ENCODE measurements at places on chromosomes 4 and X.

DNA sequence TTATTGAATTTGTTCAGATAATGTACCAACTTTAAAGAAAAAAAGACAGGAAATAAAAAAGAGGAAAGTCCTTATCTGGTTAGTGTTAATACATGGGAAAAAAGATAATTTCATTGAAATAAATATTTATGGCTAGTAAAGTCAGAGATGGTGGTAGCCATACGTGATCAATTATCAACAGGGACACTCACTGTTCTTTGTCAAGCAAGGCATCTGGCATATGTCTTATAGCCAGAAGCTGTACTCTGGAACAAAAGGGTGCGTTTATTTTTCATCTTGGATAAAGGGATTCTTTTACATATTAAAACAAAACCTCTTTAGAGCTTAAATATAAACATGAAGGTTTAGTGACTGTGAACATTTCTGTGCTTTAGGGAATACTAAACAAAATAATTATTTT is 26.7 kb downstream of the HDX start:
- no peak for DNase-seq

GRCh38 chr4:28479666-28480065 is 1619.0 kb downstream of the STIM2 start:
- DNase-seq = no peak

DNA sequence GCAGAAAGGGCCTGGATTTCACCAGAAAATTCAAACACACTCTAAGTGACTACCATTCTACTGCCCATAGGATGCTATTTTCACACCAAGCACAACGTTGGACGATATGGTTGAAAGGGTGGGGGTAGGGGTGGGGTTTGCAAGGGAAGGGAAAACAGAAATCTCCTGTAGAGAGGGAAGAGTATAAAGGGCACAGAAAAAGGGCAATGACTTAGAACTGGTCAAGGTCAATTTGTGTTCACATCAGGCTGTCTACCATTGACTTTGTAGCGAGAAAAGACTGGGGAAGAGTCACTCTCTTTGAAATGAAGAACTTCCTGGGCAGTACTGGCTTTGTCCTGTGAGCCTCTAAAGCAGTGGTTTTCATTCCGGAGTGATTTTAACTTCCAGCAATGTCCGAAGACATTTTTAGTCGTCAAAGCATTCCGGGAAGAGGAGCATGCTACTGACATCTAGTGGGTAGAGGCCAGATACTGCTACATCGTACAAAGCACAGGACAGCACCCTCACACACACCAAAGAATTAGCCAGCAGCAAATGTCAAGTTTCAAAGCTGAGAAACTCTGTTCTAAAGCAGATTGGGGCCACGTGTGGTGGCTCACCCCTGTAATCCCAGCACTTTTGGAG is 48.4 kb upstream of the SLC7A3 start:
- no peak for DNase-seq

DNA sequence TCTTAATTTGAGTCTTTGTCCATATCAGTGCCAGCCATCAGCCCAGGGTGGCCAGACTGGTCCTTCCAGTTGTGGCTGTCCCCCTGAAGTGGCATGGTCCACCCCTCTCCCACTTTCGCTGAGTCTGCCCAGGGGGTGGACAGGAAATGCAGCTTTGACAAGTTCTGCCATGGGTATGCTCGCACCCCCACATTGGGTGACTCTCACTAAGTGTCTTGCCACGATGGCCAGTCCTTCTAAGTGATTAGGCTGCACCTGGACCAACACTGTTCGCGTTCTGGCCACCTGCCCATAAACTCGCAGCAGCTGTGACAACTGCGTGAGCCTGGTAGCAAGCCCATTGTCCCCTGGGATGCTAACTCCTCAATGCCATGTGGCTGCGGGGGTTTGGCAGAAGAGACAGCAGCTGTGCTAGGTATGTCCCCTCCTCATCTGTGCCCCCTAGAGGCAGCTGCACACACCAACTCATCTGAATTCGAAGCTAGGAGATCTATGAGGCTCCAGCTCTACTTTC is 10.0 kb upstream of the LNX1 start:
- DNase-seq = no peak

DNA sequence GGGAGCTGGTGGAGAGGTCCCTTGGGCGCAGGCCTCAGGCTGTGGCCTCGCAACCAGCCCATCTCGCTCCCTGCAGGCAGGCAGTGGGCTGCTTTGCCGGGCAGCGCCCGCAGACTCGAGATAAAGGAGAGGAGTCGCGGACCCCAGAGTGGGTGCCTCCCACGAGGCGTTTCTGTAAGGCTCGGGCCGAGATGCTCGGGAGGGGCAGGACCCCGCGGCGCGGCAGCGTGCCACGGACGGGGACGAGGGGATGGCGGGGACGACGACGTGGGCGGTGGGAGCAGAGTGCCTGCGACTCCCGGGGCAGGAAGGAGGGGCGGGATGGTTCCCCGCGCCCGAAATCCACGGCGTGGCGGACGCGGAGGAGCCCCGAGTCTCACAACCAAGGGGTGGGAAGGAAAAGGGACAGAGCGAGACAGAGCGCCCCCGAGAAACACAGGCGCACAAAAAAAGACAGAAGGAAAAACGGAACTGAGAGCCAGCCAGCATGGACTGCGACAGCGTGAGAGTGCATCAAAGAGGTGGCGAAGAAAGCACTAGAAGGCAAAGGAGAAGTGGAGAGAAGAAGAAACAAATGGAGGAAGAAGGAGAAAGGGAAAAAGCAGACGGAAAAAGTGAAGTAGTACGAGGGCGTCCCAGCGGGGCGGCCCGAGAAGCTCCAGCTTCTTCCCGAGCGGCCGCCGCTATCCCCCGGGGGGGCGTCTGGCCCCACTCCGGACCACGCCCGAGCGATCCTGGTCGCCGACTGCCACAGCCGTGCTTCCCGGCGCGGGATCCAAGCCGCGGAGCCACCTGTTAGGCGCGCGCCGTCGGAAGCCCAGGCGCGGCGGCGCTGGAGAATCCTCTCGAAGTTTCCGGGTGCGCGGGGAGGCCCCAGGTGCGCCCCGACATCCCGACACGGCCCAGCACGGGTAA is 1.5 kb downstream of the BEND4 start:
- no peak for DNase-seq

- no peak for DNase-seq
Observed at GRCh38 chrX:13694983-13695382, 6.1 kb downstream of the RAB9A start.

DNA sequence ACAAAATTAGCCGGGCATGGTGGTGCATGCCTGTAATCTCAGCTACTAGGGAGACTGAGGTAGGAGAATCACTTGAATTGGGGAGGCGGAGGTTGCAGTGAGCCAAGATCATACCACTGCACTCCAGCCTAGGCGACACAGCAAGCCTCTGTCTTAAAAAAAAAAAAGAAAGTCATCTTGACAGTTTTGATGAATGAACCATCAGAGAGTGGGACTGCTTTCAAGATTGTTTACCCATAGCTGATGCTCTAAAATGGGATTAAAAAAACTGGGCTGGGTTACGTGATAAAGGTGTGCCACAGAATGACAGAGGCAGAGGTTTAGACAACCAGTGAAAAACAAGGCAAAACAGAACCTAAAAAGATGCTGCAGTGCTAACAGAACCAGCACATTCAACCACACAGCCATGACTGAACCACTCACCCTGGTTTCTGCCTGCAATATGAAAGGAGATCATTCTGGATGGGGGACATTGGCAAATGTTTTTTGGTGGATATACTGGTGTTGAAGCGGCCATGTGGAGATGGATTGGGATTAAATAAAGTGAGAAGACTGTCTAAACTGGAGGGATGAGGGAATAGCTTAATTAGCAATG is 22.2 kb downstream of the GPAT3 start:
- no peak for DNase-seq

DNA sequence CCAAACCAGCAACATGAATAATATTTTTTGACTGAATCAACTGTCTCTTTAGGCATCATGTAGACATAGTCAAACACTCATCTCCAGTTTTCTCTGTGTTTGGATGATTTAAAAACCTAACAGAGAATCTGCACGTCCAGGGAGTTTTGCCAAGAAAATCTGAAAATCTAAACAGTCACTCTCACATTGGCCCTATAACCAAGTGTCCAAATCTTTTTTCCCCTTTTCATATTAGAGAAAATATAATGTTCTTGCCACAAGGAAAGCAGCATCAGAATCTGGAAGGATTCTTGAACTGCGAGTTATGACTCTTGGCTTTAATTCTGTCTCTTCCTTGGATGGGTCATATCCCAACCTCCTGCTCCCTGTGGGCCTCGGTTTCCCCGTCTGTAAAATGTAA is 8.8 kb upstream of the CHRDL1 start:
- DNase-seq = no peak

GRCh38 chr4:8323947-8324555 is 54.5 kb downstream of the HTRA3 start:
- no peak for DNase-seq

DNA sequence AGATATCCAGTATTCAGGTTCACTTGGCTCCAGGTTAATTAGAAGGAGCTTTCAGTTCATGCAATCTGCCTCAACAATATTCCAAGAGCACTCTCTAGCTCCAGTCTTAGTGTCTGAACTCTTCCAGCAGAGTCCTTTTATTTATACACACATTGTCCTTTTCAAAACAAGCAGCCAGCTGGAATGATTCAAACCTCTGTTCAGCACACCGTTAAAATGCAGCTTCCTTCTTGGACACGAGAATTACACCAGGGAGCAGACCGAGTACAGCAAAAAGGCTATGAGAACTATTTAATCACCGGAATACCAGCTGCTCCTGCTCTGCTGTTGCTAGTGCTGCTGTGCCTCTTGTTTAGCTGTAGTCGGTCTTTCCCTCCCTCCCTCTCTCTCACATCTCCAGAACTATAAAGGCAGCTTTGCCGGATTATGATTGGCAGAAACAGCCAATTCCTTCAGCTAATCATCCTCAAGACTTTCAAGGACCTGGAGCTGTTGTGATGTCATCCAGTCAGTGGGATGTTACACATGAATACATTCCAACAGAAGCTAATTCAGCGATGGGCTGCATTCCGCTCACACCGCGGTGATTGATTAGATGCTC is at the start of gene NDST4:
Gene NDST4 (minus strand): TSS at position 115 of the 601 bp plus-strand sequence. CDS start 36,584 bp downstream, outside the sequence.
- peak; percentile 21 for DNase-seq

DNA sequence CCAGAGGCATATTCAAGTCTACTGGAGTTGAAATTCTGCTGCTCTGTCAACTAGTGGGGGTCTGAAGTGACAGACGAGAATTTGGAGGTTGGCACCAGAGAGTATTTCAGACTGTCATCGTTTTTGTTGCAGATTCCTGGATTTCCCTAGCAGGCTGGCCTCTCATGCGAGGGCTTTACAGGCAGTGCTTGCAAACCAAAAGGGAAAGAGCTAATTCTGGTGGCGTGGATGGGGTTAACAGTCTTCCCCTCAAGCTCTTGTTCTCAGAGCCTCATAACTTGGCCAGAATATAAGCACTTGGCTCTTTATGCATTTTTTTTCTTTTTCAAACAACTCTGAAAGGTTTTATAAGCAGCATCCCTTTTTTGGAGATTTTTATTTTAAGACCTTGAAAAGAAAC is at the start of gene SPARCL1:
Gene SPARCL1 (minus strand): TSS at position 190 of the 400 bp plus-strand sequence. CDS start 29,802 bp downstream, outside the sequence.
- no peak for DNase-seq

DNA sequence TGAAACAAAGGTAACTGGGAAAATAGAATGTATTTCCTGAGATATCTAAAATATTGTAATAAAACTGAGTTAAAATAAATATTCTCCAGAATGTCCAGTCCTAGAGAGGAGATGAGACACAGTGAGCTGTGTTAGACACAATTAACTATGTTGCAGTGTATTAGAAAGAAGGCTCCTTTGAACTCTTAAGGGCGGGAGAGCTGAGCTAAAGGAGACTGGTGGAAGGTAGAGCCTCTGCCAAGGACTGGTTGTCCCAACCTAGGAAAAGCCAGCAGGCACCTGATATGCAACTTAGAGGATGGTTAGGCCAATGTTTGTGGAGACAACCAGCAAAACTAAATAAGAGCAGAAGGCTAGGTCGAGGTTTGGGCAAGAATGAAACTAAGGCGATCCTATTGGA is 4.3 kb downstream of the ASB11 start:
- no peak for DNase-seq

GRCh38 chrX:29531336-29531735 is 684.0 kb upstream of the MAGEB2 start:
- DNase-seq = no peak

DNA sequence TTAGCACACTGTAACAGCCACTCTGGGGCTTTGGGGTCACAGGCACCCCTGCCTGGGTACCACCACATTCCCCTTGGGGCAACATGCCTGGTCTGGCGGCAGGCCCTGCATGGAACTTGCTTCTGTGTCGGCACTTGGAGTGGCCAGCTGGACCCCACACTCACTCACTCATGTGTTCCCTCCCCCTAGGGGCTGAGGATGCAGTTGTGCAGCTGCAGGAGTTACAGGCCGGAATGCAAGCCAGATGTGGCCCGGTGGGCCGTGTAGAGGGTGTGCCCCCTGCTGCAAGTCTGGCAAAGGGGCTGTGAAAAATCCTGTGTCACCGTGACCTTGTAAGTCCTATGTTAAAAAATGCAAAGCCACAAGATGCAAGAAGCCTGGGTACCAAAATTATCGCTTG is 34.2 kb downstream of the ATXN3L start:
- no peak for DNase-seq

DNA sequence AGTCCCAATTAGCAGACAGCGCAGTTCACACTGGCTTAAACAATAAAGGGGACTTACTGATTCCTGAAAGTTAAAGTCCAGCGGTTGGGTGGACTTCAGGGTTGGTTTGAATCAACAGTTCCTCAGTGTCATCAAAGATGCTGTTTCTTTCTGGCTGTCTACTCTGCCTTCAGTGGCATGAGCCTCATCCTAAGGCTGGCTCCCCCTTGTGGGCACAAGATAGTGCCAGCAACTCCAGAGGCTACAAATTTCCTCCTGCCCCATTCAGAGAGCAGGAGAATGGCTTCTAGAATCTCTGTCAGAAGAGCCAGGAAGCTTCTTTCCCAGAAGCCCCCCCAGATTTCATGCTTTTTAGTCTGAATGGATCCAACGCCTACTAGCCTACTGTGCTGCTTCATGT is 82.4 kb upstream of the MTM1 start:
- no peak for DNase-seq

DNA sequence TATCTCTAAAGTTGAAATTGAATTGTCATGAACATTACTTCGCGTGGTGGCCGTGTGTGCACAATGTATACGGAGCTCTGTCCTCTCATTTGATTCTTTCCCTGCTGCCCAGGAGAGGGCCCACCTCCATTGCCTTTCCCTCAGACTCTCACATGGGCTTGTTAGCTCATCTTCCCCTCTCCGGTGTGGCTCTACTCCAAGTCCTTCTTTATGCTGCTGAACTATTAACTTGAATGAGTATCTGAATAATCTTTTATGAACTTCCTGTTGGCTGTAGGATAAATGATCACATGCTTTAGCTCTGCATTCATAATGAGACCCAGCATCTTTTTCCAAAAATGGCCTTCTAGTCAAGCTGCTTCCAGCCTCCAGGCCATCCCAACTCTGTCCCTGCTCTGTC is 68.8 kb upstream of the CLNK start:
- peak; percentile 58 for DNase-seq
